ENCODE measurements at places on chromosomes 2 and 18.

DNA sequence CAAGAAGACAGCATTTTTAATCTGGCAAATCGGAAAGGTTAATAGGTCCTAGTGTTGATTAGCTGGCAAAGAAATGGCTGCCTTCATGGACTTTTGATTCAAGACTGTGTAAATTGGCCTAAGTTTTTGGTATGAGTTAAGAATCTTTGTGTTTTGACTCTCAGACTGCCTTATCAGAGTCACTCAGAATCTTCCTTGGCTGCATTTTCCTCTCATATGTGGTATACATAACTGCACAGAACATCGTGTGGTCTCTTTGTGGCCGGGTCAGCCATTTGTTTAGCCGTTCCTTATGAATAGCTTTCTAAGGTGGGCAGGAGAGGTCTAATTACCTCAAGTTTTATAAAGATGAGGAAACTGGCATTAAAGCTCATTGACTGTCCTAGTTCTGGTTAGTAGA lies 30.1 kb downstream of the CAB39 start:
- DNase-seq, result no peak

DNA sequence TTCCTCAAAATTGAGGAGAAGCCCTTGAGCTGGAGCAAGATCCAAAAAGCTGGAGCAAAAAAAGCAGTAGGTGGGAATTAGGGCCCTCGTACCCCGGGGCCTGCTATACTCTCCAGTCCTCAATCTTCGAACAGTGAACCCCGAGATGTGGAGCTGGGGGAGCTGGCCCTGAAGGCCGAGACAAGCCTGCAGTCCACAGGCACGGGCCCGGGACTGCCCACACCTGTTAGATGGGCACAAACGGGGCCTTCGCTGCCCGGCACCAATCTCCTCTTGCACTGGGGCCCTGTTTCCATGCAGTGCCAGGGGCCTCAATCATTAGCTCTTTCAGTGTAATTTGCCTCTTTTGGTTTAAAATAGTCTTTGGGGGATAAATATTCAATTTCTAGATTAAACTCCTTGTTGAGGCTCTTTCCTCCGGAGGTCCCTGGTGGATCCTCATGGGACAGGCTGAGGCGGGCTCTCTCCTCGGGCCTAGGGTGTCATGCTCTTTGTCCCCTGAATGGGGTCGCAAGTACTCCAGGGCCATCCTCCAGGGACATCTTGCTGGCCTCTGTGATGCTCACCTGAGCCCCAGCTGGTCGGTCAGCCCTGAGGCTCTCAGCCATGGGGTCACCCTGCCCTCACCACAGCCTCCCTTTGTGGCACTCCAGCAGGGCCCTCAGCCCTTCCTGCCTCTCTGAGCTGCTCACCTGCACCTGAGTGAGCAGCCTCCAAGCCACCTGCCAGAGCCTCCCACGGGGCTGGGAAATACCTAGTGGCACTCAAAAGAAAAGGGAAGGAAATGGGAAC lies 223.6 kb downstream of the ALPK2 start:
- DNase-seq, result no peak

DNA sequence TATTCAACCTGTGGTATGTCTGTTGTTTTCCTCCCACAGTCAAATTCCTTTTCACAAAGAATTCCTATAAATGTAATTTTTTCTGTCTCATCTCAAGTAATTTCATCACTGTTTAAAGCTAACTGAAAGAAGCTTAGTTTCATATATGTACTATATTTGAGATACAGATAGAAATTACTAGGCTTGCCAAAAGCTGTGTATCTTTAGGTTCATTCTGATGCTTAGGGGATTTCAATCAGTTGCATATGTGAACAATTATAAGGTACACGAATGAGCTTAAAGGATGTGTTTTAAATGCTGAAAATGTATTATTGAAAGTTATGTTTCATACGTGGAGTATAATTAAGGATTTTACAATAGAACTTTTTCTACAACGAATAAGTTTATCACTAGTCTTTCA lies 59.2 kb upstream of the DSG1 start:
- no peak for DNase-seq

- no peak for DNase-seq
Measured at GRCh38 chr2:113181258-113182051, 7.7 kb downstream of the PSD4 start.

DNA sequence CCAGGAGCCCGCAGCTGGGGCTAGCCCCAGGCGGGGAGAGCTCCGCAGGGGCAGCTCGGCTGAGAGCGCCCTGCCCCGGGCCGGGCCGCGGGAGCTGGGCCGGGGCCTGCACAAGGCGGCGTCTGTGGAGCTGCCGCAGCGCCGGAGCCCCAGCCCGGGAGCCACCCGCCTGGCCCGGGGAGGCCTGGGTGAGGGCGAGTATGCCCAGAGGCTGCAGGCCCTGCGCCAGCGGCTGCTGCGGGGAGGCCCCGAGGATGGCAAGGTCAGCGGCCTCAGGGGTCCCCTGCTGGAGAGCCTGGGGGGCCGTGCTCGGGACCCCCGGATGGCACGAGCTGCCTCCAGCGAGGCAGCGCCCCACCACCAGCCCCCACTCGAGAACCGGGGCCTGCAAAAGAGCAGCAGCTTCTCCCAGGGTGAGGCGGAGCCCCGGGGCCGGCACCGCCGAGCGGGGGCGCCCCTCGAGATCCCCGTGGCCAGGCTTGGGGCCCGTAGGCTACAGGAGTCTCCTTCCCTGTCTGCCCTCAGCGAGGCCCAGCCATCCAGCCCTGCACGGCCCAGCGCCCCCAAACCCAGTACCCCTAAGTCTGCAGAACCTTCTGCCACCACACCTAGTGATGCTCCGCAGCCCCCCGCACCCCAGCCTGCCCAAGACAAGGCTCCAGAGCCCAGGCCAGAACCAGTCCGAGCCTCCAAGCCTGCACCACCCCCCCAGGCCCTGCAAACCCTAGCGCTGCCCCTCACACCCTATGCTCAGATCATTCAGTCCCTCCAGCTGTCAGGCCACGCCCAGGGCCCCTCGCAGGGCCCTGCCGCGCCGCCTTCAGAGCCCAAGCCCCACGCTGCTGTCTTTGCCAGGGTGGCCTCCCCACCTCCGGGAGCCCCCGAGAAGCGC lies 15.0 kb upstream of the GMPPA start:
- no peak for DNase-seq

DNA sequence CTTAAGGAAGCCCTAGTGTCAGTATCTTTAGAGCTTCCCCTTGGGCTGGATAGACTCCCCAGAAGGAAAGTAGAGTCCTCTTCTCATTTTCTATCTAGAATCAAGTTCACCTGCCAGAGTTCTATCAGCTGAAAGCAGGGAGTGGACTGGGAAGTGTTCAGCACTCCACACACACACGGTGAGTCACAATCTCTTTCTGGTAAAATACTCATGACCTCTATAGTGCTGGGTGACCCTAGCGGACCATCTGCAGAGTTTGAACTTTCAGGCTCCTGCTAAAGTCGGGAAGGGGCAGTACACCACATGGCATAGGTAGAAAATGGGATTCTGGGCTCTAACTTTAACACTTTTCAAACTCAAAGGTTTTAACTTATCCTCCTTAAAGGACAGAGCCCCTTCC lies 43.3 kb downstream of the SAP130 start:
- no peak for DNase-seq

Measured in PC-9 (cell line).